ENCODE measurements at places on chromosomes 7 and 10. TPM values are rescaled to one million over a fixed set of nuclear protein-coding genes. Genes with fewer than 3 reads are reported as not detected.

DNA sequence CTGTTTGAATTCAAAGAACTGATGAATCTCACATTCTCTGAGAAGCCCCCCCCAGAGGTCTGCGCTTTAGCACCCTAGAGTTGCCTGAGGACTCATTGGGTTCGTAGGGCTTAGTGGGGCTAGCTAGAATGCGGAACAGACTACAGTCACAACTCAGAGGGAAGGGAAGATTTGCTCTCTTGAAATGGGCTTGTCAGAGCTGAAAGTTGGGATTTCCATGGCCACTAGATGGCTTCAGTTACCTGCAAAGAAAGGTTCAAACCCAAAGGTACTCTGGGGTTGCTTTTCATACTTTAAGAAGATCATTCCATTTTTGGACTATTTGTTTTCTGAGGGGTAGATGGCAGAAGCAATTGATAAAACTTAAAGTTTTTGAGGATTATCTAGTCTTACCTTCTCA is 205.0 kb downstream of the BBS9 start:
- DNase-seq = no peak

- no peak for DNase-seq
Observed at GRCh38 chr7:29039821-29040578, 81.9 kb upstream of the TRIL start.

GRCh38 chr10:93548376-93549071 is 17.9 kb upstream of the FFAR4 start:
- DNase-seq = no peak

The ANKRD30A gene
- total RNA-seq = not detected

DNA sequence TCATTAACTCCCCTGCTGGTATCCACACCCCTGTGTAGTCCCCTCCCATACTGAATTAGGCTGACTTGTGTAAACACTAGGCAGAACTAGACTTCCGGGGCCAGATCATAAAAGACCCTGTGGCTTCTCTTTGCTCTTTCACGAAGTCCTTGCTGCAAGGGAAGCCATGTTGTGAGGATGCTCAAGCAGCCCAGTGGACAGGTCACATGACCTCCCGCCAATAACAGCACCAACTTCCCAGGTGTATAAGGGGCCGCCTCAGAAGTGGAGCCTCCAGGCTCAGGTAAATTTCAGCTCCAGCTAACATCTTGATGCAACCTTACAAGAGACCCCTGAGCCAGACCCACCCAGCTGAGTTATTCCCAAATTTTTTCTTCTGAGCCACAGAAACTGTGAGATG is 11.3 kb upstream of the FOXK1 start:
- no peak for DNase-seq

- no peak for DNase-seq
Observed at GRCh38 chr7:16978358-16979244, 96.8 kb upstream of the AGR3 start.

DNA sequence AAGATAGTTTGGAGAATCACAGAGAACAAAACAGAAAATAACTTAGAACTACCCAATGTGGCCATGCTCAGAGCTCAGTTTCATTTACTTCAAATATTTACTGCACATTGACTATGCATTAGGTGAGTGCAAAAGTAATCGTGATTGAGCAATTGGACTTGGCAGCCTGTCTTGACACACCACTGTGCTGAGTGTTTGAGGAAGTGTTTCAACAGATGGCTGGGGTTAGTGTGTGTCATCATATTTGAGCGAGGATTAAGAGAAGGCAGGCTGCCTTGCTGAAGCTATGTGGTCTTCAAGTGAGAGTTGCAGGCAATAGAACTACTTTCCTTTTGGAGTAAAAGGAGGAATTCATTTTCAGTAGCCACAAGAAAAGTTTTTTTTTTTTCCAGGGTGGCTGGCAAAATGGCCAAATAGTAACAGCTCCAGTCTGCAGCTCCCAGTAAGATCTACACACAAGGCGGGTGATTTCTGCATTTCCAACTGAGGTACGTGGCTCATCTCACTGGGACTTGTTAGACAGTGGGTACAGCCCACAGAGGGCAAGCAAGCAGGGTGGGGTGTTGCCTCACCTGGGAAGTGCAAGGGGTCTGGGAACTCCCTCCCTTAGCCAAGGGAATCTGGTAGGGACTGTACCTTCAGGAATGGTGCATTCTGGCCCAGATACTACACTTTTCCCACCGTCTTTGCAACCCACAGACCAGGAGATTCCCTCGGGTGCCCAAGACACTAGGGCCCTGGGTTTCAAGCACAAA is 37.6 kb downstream of the AKR1C4 start:
- DNase-seq = no peak

The LLCFC1 gene
- total RNA-seq = not detected

DNA sequence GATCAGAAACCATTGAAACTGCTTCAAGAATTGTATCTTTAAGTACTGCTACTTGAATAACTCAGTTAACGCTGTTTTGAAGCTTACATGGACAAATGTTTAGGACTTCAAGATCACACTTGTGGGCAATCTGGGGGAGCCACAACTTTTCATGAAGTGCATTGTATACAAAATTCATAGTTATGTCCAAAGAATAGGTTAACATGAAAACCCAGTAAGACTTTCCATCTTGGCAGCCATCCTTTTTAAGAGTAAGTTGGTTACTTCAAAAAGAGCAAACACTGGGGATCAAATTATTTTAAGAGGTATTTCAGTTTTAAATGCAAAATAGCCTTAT is 14.7 kb downstream of the HNRNPA2B1 start:
- DNase-seq = no peak

DNA sequence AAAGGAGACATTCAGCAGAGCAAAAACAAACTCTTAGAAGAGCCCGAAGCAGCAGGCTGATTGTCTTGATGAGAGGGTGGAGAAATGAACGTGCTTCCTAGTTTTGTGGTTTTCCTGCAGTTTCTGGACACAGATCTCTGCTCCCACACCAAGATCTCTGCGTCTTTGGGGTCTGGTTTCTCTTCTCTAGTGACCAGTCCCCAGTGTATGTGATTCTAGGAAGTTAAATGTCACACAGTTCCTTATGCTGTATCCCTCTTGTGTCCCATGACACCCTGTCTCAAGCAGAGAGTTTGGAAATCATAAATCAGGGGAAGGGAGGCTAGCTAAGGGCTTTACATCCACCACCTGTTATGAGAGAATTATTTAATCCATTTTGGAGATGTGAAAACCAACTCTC is 55.4 kb upstream of the KLF14 start:
- DNase-seq = no peak

GRCh38 chr7:43533801-43534479 is 49.0 kb upstream of the STK17A start:
- DNase-seq = no peak

DNA sequence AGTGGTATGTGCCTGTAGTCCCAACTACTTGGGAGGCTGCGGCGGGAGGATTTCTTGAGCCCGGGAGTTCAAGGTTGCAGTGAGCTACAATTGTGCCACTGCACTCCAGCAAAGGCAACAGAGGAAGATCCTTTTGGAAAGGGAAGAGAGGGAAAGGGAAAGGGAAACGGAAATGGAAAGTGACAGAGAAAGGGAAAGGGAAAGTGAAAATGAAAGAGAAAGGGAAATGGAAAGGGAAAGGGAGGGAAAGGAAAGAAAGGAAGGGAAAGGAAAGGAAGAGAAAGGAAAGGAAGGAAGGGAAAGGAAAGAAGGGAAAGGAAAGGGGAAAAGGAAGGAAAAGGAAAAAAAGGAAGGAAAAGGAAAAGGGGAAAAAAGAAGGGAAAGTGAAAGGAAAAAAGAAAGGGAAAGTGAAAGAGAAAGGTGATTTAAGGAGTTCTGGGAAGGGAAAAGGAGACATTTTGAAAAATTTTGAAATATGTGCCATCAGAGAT is 2.3 kb upstream of the ZC3HAV1 start:
- no peak for DNase-seq

DNA sequence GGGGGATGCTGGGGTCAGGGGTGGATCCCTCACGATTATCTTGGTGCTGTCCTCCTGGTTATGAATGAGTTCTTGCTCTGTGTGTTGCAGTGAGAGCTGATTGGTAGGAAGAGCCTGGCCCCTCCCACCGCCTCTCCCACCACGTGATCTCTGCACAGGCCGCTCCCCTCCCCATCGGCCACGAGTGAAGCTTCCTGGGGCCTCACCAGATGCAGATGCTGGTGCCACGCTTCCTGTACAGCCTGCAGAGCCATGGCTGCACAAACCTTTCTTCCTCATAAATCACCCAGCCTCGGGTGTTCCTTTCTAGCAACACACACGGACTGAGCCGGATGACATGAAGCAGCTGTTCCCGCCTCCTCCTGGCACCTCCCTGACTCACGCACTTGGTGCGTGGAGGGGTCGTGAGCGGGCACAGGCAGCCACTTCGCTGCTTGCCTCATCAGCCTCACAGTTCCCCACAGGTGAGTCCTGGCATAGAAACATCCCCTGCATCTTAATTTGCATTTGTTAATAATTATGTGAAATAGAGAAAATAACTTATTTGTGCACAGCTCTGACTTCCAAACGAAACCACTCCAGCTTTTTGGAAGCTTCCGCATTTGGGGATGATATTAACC is 210.8 kb downstream of the ADARB2 start:
- DNase-seq = no peak

DNA sequence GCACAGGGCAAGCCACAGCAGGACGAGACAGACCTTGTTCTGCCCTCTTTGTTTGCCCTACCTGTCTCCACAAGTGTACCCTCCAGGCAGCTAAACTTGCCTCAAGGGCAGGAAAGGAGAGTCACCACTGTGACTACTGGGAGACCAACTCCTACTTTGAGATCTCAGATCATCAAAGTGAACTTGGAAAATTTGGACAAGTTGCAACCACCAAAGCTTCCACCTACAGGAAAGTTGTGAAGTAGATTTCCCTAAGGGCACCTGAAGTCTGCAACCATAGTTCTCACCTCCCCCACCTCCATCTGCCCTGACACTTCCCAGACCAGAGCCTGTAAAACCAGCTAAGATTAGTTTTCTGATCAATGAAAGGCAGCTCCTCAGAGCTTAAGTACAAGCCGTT is 2.5 kb upstream of the WDR91 start:
- DNase-seq = no peak

- DNase-seq = no peak
Observed at GRCh38 chr7:43879477-43879876, 10.2 kb upstream of the MRPS24 start.

DNA sequence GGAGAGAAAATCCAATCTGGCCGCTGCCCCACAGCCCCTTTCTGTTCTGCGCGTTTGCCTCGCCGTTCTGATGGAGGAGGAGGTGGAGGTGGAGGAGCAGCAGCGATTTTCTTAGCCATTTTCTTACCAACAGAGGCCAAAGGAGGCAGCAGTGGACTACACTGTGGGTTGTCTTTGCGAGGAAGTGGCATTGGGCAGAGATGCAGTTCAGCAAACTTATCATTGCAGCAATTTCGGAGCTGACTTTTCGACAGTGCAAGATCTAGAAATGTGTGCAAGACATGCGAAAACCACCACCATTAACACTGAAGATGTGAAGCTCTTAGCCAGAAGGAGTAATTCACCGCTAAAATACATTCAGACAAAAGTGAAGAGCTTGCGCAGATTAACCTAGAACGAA is 1.9 kb upstream of the ARL4A start:
- no peak for DNase-seq

The TMEM184A gene
- total RNA-seq = 0.32 TPM

The RRP12 gene
- total RNA-seq = 13.8 TPM

DNA sequence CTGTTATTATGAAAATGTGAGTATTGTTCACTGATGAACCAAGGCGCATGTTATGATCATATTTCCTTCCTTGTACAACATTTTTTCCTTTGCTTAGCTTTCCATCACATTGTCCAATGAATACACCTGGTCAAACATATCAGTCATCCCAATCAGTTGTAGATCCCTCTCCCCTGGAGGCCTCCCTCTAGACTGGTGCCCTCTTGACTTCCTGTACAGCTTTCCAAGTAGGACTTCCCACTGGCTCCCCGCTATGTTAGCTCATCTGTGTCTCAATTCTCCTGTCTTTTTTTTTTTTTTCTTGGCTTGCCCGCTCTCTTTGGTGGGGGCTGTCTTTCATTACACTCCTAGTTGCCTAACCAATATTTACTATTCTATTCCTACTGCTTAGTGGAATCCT is 214.2 kb upstream of the NPY start:
- no peak for DNase-seq

The SPDYE16 gene
- total RNA-seq = not detected

DNA sequence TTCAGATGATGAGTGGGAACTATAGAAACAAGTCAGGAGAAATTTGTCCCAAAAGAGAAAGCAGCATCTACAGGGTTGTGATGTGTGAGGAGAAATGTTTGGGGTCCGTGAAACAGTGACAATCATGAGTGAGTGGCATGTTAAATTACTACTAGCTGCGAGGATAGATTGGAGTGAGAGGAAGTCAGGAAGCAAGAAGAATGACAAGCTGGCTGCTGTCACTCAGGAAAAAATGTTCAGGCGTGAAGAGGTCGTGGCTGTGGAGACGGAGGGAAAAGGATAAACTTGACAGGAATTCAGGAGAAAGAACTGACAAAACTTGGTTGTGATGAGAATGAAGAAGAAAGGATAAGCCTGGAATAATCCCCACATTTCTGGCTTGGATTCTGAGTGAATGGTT is 5.1 kb upstream of the ITPRID1 start:
- no peak for DNase-seq

DNA sequence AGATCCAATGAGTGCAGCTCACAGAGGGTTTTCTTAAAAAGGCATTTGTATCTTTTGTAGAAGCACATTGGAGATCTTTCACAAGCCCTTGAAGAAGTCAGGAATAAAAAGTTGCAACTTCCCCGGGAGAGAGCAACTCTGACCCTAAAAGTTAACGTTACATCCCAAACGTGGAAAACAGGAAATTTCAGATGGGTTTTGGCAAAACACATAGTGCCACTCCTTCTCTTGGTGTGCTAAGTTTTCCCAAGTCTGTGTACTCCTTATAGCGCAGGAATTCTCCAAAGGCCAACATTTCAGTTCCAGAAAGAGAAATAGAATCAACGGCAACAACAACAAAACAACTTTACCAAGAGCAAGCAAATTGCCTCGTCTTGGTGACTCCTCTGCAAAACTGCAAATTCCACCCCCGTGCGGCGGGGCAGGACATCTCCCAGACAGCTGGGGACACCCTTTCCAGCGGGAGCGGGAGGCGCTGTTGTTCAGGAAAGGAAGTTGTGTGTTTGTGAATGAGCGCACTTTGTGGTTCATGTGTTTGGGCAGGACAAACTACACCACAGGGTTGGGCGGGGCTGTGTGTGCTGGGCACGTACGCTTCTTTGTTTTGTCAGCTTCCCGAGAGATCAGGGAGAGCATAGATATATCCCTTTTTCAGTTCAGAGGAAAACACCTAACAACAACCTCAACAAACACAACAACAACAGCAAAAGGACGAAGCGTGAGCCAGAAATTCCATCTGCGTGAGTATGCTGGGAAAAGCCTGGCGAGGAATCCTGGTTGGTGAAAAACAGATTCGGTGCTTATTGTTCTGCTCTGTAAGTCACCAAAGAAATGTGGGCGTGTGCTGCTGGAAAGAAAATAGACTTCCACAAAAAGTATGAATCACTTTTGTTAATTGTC is 294.7 kb upstream of the PITRM1 start:
- DNase-seq = peak; percentile 87
